ENCODE measurements at places on chromosomes 3 and 15.

DNA sequence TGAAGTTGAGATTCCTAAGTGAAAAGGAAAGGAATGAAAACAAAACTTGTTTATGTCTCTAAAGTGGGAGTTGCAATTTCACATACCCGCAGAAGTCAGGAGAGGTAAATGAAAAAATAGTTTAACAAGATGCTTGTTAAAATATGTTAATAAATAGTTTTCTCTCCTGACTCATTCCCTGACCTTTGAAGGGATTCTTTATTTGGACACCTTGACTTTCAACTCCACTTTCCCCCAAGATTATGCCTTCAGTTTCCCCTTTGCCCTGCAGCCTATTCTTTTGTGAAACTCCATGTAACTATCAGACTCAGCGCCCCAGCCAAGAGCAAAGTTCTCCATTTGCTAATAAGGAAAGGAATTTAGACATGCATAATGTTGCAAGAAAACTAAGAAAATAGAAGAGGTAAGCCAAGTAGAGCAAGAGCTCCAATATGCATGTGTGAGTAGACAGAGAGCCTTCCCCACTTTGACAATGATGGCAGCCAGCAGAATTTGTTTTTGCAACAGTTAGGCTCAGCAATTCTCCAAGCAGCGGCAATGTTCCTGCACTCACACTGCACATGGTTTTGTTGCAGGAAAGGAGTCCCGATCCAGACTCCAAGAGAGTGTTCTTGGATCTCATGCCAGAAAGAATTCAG is 61.2 kb downstream of the CD200 start:
- no peak for DNase-seq

DNA sequence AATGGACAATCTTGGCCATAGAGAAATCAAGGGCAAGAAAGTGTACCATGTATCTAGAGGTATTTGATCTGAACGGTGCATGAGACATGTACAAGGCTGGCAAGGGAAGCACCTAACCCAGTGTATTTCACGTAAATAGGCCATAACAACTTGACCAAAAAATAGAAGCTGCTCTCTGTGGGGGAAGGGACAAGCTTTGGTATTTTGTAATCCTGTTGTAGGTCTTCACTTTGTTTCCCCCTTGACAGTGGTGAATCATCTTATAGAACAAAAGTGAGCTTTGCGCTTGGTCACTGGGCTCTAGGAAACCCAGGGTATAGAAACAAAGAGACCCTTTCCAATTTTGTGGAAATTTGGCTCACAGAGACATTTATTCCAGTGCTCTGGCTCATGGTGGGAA is 21.0 kb downstream of the LARS2 start:
- DNase-seq, result no peak

DNA sequence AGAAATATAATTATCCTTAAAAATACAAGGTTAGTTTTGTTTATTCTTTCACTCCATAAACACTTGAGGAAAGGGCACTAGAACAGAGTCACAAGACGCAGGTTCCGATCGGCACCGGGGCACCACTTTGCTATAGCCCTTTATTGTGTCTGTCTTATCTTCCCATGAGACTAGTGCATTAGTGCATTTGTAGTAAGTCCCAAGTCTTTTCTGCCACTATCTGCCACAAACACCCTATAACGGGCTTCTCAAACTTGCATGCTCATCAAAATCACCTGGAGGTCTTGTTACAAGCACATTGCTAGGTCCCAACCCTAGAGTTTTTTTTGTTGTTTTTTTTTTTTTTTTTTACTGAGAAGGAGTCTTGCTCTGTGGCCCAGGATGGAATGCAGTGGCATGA is 213.1 kb downstream of the FOXP1 start:
- DNase-seq, result no peak

DNA sequence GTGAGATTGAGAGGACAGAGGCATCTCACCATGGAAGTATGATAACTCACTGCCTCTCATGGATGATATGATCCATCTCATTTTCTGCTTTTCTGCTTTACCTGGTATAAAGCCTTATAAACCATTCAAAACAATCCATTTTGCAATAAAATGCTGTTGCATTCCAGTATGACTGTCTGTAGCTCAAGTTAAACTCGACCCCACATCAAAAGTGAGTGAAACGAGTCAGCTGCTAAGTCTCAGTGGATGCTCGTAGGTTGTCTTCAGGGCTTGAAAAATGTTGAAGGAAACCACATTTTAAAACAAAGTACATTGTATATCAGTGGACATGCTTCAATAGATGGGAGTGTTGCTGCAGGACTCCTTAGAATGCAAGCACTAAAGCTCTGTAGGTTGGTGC is 839.0 kb downstream of the TUSC7 start:
- no peak for DNase-seq

All from activated T-cell treated with anti-CD3 and anti-CD28 coated beads, Interleukin-2, amount 50 U/mL, for 48 hours (primary cell).